Lung microvascular endothelial cell (primary cell): ENCODE measurements at places on chromosomes 3 and 15. TPM values are rescaled to one million over a fixed set of nuclear protein-coding genes. Genes with fewer than 3 reads are reported as not detected.

DNA sequence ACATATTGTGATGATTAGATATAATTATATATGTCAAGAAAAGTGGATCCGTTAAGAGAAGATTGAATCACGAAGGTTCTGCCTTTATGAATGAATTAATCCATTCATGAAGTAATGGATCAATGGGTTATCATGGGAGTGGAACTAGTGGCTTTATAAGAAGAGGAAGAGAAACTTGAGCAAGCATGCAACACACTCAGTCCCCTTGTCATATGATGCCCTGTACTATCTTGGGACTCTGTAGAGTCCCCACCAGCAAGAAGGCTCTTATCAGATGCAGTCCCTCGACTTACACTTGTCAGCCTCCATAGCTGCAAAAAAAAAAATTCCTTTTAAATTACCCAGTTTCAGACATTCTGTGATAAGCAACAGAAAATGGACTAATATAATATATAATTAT lies 301.9 kb downstream of the RAP2B start:
- DNase-seq, result no peak

- no peak for DNase-seq
Measured at GRCh38 chr3:192299921-192300320, 427.4 kb downstream of the FGF12 start.

DNA sequence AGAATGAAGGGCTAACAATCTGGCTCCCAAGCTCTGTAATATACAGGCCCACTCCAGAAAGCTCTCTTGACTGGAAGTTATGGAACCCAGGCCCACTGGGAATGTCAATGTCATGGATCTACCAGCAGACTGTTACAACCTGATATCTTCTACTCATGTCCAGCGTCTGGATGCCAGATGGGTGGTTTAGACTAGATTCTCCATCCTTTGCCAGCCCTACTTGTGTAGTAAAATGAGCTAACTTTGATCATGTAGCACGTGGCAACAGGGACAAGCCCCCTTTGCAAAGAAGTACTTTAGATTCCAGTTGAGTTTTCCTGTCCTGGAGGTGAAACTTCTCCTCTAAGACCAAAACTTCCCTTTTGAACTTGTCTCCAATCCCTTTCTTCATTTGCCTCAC lies 55.1 kb downstream of the HEG1 start:
- DNase-seq, result no peak

Gene SPINK8
- total RNA-seq, result not detected in 2 replicates

GRCh38 chr3:115783938-115784738 lies 160.8 kb downstream of the GAP43 start:
- DNase-seq, result peak; percentile 94

- DNase-seq, result peak; percentile 54
Measured at GRCh38 chr15:90654233-90655136, 62.7 kb upstream of the BLM start.

GRCh38 chr3:172750069-172750367 lies 508 bp upstream of the ECT2 start:
- DNase-seq, result no peak

Gene TTC23
- total RNA-seq, result 15.3 and 17.1 TPM in 2 replicates

DNA sequence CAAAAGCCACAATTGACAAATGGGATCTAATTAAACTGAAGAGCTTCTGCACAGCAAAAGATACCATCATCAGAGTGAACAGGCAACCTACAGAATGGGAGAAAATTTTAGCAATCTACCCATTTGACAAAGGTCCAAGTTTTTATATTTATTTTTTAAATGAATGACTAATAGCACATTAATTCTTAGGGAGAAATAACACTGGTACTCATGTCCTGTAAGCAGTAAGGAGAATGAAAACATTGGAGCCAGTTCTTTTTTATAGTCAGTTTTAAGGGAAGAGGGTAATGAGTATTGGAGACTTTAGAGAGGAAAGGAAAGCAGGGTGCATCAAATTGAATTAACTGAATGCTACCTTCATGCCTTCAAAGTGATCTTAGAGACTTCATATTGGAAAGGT lies 404.7 kb upstream of the TGFBR2 start:
- DNase-seq, result peak; percentile 25

DNA sequence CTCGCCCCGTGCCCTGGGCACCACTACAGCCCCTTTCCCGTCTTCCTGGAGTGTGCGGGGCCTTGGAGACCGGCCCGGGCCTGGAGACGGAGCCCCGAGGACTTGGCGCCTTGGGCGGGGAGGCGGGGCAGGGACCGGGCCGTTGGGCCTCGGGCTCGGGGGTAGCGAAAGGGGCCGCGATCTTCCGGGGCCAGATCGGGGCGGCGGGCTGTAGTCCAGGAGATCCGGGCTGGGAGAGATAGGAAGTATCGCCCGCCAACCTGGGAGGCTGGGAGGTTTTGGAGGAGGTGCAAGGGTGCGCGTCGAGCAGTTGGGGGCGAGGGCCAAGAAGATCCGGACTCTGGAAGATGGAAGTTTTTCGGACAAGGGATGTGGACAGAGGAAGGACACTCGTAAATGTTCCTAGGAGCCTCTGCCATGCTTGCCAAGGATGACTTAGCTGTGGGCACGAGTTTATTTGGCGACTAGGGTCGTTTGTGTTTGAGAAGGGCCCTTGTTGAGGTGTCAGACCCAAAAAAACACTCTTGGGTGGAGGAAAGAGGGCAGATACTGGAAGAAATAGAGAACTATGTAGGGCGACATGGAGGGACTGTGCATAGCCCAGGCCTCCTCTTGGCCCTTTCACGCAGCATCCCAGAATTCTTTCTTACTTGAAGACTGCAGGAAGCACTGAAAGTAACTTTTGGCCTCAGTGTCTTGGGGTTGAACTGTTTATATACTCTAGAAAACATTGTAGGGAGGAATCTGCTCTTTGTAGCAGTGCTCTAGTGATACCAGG lies 712 bp downstream of the RTF1 start:
- DNase-seq, result peak; percentile 23

- DNase-seq, result no peak
Measured at GRCh38 chr3:53083949-53084309, 38.1 kb upstream of the SFMBT1 start.

- no peak for DNase-seq
Measured at GRCh38 chr15:65130941-65131340, 2.7 kb downstream of the PDCD7 start.

GRCh38 chr3:174266476-174266875 lies 592.7 kb upstream of the NAALADL2 start:
- no peak for DNase-seq

DNA sequence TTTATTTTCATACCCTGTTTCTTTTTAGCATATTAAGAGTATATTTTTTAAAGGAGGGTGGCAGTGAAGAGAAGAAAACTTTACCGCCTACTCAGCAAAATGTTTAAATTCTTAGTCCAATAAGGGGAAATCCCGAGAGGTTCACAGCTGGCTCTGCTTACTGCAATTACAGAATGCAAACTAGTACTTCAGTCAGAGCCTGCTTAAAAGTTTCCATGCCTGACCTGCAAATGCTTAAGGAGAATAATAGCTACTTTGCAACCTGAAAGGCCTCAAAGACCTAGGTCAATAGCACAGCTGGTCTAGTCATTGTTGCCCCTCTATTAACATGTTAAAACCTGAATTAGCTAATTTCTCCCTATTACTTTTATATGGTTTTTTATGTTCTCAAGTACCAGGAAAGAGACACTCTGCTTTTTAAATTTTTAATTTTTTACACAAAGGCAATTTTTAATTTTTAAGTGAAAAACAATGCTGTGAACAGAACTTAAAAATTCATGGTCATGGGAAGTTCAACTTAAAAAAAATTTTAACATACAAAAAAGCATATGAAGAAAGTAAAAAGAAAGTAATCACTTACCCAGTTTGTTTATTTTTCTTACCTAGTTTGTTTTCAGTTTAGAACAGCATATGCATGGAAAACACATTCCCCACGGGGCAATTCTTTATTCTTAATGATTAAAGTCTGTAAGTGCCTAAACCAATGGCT lies 79.2 kb downstream of the P3H2 start:
- no peak for DNase-seq

DNA sequence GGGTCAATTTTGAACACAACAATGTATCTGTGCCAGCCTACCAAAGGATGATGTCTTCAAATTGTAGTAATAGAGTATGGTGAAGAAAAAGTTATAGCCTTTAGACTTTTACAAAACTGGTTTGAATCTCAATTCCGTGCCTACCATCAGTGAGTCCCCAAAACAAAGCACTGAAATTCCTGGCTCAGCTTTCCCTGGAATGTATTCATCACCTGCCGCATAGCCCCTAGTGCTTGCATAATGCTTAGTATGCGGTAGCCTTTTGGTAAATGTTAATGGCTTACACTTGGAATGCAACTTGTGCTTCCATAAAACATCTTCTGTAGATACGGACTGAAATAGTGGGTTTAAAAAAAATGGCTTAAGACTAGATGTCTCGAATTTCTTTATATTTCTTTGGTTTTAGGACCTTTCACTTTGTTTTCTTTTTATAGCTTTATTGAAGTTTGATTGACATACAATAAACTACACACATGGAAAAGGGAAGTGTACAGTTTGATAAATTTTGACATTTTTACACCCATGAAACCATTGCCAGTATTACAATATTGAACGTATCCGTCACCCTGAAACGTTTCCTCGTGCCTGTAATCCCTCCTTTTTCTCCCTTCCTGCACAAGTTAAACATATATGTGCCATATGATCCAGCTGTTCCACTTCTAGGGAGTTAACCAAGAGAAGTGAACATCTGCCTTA lies 12.1 kb downstream of the SACM1L start:
- no peak for DNase-seq

- no peak for DNase-seq
Measured at GRCh38 chr3:32488474-32489008, 14.1 kb downstream of the CMTM6 start.

Gene HRH1
- 1.6 and 5.4 TPM in 2 replicates for total RNA-seq

DNA sequence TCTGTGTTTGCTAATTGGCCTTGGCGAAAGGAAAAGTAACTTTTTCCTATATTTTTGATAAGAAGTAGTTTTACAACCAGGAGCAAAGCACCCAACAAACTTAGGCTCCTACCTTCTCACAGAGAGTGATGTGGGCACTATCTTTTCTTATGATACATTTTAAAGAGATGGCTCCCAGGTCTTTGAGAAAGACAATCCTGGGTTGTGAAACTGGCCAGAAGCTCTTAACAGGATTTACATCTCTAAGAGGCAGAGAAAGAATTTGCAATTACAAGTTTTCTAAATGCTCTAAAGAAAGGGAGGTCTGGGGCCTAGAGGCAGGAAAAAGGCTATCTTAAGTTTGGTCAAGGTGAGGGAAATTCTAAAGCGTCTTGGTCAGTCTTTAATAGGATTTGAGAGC lies 609.7 kb downstream of the VGLL3 start:
- DNase-seq, result no peak

DNA sequence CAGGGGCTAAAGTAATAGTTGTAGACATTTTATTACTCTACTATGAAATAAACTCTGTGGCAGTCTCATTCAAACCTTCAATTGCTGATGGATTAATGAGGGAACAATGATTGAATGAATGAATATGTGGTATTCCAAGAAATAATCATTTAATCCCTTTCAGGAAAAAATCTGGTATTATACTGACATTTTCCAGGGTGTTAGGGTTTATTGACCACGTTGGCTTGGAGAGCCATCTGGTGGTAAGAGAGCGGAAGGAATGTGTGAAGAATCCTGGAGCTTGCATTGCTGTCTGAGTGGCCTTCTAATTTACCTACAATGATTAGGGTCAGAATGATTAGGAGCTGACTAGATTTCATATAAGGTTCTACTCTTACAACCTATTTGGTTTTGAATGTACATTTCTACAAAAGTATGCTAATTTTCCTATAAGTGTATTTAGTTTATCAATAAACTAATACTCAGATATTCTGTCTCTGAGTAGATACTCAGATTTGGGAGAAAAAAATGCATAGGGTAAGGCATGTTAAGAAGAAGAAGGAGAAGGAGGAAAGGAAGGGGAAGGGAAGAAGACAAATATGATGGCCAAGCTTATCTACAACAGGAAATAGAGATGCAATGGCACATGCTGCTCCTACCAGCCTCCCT lies 249.9 kb downstream of the ROBO1 start:
- DNase-seq, result peak; percentile 33

Gene NEK10
- 1.1 and 1.4 TPM in 2 replicates for total RNA-seq

Gene BCHE
- 11.6 and 36.5 TPM in 2 replicates for total RNA-seq

Gene MRPL3
- total RNA-seq, result 38.9 and 50.6 TPM in 2 replicates

DNA sequence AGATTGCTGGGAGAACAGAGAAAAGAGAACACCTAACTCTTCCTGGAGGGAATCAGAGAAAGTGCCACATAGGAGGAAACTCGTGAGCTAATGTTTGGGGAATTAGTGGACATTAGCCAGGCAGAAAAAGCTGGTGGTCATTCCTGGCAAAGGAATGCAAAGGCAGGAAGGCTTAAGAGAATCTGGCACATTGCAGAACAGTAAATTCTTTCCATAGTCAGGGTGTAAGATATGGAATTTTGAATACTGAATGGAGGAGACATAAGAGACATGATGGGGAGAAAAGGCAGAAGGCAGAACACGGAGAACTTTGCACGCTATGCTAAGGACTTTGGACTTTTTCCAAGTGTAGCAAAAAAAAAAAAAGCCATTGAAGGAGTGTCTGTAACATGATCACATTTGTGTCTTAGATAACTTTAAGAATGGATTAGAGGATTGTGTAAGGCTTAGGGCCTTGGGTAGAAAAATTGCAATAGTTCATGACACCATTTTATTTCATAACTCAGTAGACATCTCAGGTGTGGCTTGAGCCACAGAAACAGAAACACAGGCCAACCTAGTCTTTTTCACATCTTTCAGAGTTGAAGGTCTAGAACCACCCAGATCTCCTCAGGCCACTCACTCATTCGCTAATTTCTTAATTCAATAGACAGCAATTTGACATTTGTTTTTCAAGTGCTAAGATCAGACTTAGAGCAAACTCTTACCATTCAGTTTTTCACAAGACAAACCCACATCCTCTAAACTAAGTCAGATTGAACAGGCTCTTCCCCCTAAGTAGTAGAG lies 31.2 kb upstream of the CCDC80 start:
- DNase-seq, result peak; percentile 86

DNA sequence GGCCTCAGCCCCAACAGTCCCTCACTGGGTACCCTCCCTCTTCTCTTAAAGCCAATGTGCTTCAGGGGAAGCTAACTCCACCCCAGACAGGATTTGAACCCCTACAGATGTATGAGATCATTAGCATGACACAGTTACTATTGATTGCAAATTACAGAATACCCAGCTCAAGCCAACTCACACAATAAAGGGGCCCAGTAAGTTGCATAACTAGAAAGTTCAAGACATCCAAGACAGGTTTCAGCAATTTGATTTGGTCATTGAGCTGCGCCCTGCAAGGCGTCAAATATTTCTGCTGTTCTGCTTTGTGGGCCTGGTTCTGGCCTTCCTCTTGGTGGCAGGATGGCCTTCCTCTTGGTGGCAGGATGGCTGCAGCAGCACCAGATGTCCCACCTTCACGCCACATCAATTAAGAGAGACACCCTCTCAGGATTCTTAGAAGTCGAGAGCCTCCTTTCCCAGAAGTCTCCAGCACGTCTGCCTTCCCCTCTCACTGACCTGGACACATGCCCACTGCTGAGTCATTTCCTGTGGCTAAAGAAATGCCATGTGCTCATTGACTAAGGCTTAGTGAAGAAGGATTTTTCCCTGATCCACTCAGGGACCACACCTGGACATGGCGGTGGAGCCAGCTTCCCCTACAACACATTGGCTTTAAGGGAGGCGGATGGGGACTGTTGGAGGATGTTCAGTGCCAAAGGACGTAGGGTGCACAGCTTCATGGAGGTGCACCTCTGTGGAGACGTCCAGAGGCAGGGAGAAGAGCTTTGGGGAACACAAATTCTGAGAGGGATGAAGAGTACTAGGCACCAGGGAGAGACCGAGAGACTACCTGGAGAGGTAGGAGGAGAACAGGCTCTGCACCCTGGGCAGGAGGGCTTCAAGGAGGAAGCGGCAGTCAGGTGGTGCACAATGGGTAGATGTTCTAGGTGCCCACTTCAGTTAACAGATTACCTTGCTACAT lies 49.1 kb downstream of the DNASE1L3 start:
- peak; percentile 60 for DNase-seq

Gene CD80
- total RNA-seq, result under 0.01 TPM in 1 of 2 replicates, not detected in the other

Gene ALPK3
- 22.7 and 45.2 TPM in 2 replicates for total RNA-seq

Gene ZBTB20
- total RNA-seq, result 6.5 and 13.9 TPM in 2 replicates
